ENCODE measurements at places on chromosomes 5 and 9. TPM values are rescaled to one million over a fixed set of nuclear protein-coding genes. Genes with fewer than 3 reads are reported as not detected.
A peak's percentile ranks its signal among the peaks of the same experiment; 100 is the strongest.

The ZNF618 gene
- 2.3 TPM for total RNA-seq

The ALDH7A1 gene
- total RNA-seq = 14.9 TPM

The SUSD3 gene
- total RNA-seq = 3.3 TPM

The SIT1 gene
- not detected for total RNA-seq

GRCh38 chr9:112166176-112167140, 8.6 kb downstream of the SUSD1 start:
- no peak overlapping the region for H3K4me3 ChIP-seq
- H3K4me1 ChIP-seq = no peaks in the 10 kb centered on the region
- H3K36me3 ChIP-seq = no peaks in the 10 kb centered on the region

DNA sequence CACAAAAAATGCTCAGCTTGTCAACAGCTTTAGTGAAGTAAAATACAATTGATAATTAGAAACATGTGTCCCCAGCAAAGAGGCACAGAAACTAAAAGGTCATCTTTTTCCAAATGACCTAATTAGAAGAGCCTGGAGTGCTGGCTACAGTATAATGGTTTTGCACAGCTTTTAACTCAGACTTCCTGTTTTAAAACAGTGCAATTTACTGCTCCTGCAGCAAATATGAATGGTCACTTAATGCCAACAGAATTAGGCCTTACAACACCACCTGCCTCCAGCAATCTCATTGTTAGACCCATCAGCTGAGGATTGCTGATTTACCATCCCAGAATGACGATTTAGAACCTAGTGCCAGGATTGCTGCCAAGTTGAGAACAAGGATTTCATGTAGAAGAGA, 239.3 kb downstream of the CETN3 start:
- peaks cover 16% of the 10 kb centered on the region for H3K4me1 ChIP-seq
- H3K36me3 ChIP-seq = no peaks in the 10 kb centered on the region
- DNase-seq = no peak
- H3K4me3 ChIP-seq = no peak overlapping the region

- no peaks in the 10 kb centered on the region for H3K36me3 ChIP-seq
- no peaks in the 10 kb centered on the region for H3K27me3 ChIP-seq
- no peak for DNase-seq
- H3K4me3 ChIP-seq = no peak overlapping the region
- peak overlapping the region; percentile 54 for H3K27ac ChIP-seq
Observed at GRCh38 chr5:56078278-56079156, 83.8 kb upstream of the IL6ST start.

DNA sequence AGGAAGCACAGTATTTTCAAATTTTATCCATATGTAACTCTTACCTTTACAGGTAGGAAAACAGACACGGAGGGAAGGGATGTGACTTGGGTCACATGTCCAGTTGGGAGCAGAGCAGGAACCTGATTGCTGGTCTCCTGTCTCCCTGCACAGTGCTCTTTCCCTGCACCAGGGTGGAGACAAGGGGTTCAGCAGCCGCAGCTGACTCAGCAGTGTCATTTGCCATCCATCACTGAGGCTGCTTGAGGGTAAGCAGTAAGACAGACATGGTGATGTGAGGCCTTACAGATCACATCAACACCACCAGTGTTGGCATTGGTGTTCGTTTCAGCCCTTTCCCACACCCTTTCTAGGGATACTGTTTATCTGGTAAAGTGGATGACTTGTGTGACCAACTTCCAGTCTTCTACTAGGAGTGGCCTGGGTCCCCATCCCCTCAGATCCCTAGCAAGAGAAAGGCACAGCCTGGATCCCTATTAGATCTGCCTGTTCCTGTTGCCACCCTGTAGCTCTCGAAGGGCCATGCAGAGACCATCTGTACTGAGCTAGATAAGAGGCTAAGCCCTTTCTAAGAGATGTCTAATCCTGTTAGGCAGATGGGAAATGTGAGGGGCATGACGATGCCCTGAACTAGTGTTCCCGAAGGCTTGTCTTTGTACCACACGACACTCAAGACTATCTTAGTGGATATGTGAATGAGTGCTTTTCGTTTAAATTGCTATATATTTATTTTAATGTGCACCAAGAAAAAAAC, 29.1 kb downstream of the FRMPD1 start:
- no peaks in the 10 kb centered on the region for H3K27me3 ChIP-seq
- H3K36me3 ChIP-seq = no peaks in the 10 kb centered on the region
- DNase-seq = no peak
- no peak overlapping the region for H3K27ac ChIP-seq
- H3K4me3 ChIP-seq = no peak overlapping the region
- no peaks in the 10 kb centered on the region for H3K4me1 ChIP-seq

DNA sequence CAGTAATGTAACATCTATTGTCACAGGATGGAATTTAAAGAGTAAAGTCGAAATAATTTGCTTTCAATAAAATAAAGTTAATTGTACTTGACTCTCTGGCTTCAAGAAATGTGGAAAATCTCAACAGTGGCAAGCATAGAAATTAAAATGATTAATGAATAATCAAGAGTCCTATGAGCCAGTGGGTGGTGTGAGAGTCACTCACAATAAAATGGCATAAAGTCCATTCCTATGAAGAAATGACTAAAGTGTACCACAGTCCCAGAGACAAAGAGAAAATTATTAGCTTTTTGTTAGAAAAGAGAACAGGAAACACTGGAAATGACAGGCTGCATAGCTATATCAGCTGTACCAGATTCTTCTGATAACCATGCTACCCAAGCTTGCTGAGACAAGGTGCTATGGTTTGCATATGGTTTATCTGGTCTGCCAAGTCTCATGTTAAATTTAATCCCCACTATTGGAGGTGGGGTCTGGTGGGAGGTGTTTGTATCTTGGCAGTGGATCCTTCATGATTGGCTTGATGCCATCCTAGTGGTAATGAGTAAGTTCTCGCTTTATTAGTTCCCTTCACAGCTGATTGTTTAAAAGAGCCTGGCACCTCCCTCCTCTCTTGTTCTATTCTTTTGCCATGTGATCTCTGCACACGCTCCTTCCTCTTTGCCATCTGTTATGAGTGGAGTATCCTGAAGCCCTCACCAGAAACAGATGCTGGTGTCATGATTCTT, 647.7 kb upstream of the ITGA1 start:
- no peaks in the 10 kb centered on the region for H3K36me3 ChIP-seq
- no peaks in the 10 kb centered on the region for H3K27me3 ChIP-seq
- no peaks in the 10 kb centered on the region for H3K4me1 ChIP-seq
- DNase-seq = no peak
